Renal cortical epithelial cell (primary cell): ENCODE measurements at places on chromosomes 7 and 10. TPM values are rescaled to one million over a fixed set of nuclear protein-coding genes. Genes with fewer than 3 reads are reported as not detected.

GRCh38 chr10:43461950-43462349 is 25.0 kb downstream of the ZNF487 start:
- DNase-seq, result peak; percentile 81

DNA sequence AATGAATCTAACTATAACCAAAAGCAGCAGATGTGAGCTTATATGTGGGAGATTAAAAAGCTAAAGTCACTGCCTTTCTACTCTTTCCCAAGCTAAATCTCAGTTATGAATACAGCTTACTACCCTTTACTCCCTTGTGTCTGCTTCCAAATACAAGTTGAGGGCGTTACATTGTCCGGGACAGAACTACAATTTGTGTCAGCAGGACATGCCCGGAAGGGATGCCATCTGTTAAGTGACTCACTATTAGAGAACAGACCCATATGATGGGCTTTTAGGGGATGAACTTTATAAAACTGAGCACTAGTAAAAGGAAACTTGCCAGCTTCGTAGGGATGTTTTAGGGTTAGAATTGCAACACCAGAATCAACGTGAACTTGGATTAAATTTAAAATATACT is 299.7 kb upstream of the CSTF2T start:
- no peak for DNase-seq

SEMA3D gene
- total RNA-seq, result 0.20 and 0.69 TPM in 2 replicates

GRCh38 chr10:25756784-25757183 is 177.2 kb upstream of the MYO3A start:
- DNase-seq, result no peak

GRCh38 chr10:122884166-122884565 is 4.8 kb upstream of the FAM24B start:
- DNase-seq, result no peak

NPTX2 gene
- total RNA-seq, result 0.35 TPM in 1 of 2 replicates, not detected in the other

- DNase-seq, result peak; percentile 70
Observed at GRCh38 chr7:55432939-55433784, 68.0 kb downstream of the LANCL2 start.

DNA sequence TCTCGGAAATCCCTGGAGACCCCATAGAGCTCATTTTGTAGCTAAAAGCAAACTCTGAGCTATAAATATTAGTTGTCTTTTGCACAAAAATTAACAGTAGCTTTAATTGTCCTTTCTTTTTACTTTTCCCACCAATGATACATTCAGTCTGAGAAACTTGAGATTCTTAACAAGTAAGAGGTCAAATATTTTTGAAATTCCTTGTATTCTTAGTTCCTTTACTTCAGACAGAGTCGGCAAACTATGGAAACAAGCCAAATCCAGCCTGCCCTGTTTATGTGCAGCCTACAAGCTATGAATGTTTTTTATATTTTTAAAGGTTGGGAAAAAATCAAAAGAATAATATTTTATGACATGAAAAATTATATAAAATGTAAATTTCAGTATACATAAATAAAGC is 146.6 kb downstream of the CTNNA3 start:
- DNase-seq, result no peak

OR2A42 gene
- 0.15 TPM in 1 of 2 replicates, not detected in the other for total RNA-seq

DNA sequence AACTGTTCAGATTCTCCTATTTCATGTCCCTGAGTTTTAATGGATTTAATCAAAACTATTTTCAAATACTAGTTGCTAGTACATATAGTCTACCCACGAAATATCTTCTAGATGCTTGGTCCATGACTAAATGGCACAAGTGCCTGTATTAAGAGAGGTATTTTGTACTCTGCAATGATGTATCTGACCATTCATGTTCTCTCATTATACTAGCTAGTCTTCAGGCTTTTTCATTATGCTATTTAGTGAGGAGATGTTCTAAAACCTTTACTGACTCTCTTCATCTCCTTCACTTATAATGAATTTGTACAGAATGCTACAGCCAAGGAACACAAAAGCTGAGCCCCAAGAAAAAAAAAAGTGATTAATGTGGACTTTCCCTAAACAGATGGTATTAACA is 222.5 kb downstream of the AHR start:
- peak; percentile 44 for DNase-seq

SPDYE6 gene
- not detected in 2 replicates for total RNA-seq

CALN1 gene
- not detected in 2 replicates for total RNA-seq

GRCh38 chr10:110574420-110574819 is 6.9 kb downstream of the SMC3 start:
- DNase-seq, result no peak

GRCh38 chr10:52477305-52477704 is 163.2 kb downstream of the DKK1 start:
- no peak for DNase-seq

DNA sequence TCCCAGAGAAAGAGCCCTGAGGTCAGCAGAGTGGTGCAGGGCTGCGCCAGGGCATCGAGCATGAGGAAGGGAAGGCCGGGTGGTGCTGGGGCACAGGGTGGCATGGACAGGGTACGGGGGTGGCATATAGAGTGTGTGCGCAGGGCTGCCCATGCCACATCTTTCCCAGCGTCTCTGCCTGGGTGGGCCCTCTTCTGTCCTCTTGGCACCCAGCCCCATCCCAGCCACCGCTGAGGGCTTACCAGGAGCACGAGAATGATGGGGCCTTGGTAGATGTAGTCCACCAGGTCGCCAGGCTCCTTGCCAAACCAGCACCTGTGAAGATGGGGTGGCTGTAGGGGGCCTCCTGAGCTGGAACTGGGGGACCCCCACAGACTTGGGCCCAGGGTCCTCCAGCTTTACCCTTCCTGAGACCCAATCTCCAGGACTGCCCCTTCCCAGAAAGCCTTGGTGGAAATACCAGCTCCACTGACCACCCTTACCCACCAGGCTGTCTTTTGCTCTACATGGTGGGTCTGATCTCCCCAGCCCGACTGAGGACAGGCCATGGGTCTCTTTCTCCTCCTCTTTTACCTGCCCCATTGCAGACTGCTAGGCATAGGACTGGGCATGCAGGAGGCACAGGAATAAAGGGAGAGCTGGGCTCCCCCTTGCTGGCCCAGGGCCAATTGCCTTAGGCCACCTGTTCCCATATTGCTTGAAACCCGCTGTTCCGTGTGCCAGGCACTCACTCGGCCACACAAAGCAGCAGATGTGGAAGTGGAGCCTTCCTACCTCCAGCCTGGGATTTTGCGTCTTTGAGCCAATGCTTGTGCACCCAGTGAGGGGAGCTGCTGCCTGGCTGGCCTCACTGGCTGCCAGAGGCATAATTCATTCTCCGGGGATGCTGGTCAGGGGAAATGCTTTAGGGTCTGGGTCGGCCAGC is 21.7 kb downstream of the CRHR2 start:
- DNase-seq, result no peak

GRCh38 chr7:155560982-155561686 is 14.8 kb upstream of the CNPY1 start:
- no peak for DNase-seq

GRCh38 chr7:118217210-118217619 is 7.3 kb upstream of the ANKRD7 start:
- no peak for DNase-seq

DNA sequence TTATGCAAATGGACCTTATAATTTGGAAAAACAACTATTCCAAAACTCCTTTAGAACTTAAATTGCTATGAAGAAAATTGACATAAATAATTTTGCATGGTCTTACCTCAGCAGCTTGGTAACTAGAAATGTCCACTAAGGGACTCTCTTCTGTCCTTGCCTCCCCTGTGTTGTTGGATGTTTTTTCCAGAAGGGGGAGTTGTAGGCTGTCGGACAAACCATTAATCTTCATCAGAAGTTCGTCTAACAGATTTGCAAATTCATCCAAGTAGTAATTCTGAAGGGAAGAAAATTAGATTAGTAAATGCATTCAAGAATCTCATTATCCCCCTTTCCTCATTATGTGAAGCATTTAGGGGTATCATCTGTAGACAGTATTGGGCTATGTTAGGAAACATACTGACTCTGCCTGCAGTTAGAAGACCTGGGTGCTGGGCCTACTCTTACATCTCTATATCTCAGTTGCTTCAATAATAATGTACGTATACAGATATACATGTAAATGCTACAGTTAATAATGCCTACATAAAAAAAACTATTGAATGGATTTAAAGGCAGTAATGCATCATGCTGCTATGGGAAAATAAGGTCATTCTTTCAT is 155.6 kb downstream of the PKD1L1 start:
- DNase-seq, result peak; percentile 37

ITIH5 gene
- 0.52 and 11.1 TPM in 2 replicates for total RNA-seq

DNA sequence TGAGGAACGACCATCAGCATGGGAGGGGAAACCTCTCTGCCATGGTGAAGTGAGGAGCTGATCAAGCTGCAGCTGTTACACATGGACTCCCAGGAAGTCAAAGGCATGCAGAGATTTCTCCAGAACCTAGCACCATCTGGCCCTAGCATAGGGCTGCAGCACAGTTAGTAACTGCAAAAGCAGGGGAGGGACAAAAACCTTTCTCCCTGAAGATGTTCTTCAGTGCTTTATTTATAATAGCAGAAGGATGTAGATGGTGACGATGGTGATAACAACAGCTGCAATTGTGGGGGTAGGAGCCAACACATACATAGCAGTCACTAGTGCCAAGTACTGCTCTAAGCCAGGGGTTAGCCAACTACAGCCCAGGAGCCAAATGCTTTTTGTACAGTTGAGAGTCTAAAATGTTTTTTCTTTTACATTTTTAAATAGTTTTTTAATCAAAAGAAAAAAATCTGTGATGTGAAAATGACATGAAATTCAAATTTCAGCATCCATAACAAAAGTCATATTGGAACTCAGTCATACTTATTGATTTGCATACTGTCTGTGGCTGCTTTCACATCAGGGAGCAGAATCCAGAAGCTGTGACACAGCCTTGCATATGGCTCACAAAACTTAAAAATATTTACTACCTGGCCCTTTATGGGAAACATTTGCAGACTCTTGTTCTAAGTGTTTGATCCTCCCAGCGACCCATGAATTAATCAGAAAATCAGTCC is 299.5 kb downstream of the ELMO1 start:
- DNase-seq, result no peak

DNA sequence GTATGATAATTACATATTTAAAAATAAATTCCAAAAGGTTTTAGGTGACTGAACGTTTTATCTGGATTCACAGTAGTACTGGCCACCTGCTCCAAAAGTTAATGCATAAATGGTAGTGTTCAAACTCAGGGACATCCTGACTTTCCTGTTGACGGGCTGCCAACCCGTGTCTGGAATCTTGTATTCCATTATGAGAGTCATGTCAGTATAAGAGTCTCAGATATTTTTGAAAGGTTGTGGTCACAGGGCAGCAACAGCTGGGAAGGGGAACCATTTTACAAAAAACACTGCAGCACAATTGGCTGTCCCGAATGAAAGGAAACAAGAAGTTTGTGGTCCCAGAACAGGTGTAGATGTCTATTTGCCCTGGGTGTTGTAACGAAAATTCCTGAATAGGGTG is 2.8 kb downstream of the TDRD1 start:
- peak; percentile 43 for DNase-seq

HTRA1 gene
- 11.5 and 27.9 TPM in 2 replicates for total RNA-seq

DNA sequence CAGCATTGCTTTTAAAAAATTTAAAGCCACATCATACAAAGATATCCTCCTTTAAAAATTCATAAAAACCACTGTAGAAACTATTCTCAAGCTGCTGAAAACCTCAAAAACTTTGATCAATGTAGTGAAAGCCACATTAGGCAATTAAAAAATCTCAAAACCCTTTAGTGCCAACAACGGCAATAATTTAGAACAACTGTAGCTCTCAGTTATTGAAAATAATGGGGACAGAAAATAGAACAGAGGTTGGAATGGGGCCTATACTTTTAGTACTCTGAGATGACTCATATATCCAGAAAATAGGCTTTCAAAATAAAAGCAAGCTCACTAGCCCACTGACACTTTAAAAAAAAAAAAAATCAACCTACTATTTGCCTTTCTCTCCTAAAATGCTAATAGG is 87.5 kb downstream of the GSAP start:
- peak; percentile 65 for DNase-seq

DNA sequence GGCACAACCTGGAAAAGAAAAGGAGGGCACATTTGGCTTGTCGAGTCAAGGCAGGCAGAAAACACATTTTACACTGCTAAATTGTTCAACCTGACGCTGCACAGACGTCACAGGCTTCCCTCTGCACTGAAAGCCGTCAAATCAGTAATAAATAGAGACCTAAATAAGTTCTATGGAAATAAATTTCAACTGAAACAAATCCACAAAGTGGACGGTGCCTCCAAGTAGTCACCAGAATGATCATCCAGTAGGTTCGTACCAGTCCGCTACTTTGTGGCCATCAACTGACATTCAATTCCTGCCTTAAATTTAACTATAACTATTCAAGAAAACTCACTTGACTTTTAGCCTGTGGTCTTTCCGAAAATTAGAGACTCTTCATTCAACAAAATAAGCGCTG is 49.0 kb downstream of the NPVF start:
- DNase-seq, result no peak

DNA sequence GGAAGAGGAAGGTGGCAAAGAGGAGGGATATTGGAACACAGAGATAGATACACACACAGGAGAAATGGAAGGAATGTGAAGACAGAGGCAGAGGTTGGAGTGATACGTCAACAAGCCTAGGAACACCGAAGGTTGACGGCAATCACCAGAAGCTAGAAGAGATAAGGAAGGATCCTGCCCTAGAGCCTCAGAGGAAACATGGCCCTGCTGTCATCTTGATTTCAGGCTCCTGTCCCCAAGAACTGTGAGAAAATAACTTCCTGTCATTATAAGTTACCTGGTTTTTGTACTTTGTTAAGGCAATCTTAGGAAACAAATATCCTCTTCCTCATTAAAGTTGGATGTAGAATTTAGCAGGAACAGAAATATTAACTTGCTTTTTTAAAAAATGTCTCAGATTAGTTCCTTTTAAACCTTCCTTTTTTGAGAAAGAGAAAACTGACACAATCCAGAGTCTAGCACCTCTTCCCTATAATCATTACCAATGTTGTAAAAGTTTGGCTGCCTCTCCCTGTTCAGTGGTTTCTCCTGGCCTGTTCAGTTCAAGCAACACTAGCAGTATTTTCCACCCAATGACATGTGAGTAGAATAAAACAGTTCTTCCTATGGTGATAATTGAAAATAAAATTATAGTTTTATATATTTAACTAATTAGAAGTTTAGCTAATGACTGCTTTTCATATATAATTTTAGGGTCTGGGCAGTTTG is 28.8 kb upstream of the GNAI1 start:
- peak; percentile 36 for DNase-seq

TYW1B gene
- total RNA-seq, result 0.87 and 2.8 TPM in 2 replicates

DNA sequence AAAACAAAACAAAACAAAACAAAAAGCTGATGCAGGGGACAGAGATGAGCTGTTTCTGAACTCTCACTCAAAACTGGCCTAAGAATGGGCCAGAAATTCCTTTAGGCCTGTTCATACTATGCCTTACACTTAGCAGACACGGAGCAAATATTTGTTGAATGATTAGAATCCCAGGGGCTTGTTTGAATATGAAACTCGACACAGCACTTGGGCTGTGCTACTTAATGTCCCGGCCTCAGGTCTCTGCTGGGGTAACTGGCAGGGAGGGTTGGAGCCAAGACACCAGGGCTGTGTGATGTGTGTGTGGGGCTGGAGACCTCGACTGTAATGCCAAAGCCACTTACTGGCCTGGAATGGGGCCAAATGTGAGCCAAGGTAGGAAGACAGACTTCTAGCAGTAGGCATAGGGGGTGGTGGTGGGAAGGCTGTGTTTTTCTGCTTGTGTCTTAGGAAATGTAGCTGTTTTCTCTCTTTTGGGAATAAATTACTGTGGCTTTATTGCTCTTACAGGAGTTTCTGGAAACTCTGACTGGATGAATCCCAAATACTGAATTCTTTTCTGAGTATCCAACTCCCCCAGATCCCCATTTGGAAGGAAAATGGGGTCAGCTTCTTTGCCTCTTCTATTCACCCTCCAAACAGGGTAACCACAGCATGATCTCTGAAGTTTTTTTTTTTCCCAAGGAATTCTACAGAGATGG is 66.7 kb downstream of the EMX2 start:
- peak; percentile 72 for DNase-seq
